Skin of body (tissue), 3 donors: ENCODE measurements at places on chromosomes 16 and 17.

DNA sequence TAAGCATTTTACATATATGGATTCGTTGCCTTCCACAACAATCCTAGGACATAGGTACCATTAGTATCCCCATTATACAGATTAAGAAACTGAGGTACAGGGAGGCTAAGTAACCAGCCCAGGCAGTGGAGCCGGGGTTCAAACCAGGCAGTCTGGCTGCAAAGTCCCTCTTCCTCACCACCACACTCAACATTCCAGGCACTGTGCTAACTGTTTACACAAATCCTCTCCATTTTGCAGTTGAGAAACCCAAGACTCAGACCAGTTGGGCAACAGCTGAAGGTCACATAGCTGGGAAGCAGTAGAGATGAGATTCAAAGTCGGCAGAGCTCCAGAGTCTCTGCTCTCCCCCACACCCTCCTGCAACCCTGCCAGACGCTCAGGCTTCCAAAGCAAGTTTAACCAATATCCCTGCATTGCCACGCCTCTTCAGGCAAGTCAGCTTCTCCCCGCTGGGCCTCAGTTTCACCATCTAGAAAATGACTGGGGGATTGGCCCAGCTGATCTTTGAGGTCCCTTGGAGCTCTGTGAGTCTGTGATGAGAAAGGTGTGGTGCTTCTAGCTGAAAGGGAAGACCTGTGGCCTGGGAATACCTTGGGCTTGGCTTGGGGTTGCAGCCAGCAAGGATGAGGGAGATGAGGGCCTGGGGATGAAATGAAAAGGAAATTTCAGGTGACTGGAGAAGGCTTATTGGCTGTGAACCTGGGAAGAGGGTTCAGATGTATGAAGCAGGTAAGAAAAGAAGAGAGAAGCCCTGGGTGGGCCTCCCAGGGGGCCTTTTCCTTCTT is 14.0 kb downstream of the CCR7 start:
- peak; percentile 69 for DNase-seq

DNA sequence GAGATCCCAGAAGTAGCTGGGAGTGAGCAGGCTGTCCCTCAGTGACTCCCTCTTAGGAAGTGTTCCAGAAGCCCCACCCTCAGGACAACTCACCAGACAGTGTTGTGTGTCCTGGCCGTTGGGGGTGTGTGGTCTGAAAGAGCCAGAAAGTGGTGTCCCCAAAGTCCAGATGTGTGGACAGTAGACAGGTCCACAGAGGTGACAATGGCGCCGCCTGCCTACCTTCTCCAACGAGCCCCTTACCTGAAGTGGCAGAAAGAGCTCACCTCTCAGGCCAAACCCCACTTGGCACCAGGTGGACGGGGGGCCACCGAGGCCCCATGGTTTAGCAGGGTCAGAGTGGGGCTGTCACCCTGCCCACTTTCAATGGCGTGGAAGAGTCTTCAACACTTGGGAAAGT is 19.9 kb downstream of the C17orf100 start:
- DNase-seq: no peak

DNA sequence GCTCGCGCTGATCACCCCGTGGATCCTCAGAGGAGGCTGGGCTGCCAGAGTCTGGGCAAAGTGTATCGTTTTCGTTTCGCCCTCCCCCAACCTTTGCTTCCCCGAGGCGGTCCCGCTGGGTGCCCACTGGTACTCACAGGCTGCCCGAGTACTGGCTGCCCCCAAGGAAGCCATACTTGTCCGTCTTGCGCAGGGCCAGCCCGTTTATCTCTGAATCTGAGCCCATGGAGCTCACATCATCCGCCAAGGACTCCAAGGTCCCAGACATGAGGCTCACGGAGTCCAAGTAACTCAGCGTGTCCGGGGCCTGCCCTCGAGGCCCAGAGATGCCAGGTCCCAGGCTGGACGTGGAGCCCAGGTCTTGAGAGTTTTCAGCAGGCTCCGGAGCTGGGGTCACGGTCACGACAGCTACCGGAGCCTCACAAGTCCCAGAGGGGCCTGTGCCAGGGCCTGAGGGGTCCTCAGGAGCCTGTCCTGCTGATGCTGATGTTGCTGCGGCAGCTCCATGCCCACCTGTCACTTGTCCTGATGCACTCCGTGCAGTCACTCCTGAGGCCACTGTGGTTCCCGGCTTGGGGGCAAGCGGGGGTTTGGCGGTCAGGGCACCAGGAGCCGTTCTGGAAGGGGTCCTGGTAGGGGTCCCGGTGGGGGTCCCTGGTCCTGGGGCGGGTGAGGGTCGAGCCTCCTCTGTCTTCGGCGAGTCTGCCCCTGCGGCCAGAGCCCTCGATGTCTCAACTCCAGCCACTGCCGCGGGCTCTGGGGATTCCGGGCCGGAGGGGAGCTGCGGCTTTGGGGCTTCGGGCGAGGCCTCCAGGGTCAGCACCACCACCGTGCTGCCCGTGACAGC is 980 bp downstream of the TBC1D10B start:
- DNase-seq: no peak

- no peak for DNase-seq
Observed at GRCh38 chr17:83180996-83181481, 101.6 kb downstream of the METRNL start.

- DNase-seq: no peak
Observed at GRCh38 chr16:79599256-79599836, 1.2 kb downstream of the MAF start.

DNA sequence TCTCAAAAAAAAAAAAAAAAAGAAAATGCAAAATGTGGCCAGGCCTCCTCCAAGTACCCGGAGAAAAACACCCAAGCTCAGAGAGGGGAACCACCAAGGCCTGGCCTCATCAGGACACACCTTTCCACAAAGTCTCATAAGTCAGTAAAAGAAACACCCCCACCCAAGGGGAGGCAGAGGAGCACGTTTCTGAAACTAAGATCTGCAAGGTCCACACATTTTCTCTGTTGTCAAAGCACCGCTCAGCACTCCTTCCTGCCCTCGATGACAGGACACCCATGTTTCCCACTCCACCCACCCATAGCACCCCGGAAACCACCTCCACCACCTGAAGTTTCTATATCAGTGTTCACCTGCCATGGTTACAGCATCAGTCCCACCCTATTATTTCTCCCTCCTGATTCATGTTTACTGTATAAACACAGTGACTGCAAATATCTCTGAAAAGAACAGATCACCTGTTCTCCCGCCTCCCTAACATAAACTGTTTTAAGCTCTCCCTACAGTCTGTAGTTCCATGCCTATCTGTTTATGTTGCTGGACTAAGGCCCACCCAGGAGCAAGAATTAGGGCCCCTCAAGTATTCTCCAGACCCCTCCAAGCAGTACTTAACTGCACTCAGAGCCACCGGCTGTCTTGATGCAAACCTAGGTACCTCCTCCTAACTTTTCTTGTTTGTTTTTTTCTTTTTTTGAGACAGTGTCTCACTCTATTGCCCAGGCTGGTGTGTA is 2.0 kb downstream of the CORO7 start:
- DNase-seq: no peak

DNA sequence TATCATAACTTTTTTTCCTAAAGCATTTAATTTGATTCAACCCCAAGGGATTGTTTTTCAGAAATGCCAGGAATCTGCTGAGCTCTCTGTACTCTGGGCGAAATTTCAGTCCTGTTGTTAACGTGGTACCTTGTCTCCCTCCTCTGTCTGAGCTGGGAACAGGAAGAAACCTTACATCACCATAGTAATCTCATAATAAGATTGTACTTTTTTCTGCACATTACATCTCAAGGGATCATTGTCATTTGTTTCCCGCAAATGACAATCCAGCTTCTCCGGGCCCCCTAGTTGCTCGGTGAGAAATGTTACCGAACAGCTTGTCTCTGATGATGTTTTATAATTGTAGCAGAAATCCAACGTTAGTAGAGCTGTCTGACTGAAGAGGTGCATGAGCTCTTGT is 152.7 kb upstream of the ERCC4 start:
- no peak for DNase-seq

- DNase-seq: no peak
Observed at GRCh38 chr16:12092544-12092921, 116.0 kb downstream of the SNX29 start.

GRCh38 chr17:11916091-11916490 is 81.2 kb downstream of the ZNF18 start:
- DNase-seq: no peak

DNA sequence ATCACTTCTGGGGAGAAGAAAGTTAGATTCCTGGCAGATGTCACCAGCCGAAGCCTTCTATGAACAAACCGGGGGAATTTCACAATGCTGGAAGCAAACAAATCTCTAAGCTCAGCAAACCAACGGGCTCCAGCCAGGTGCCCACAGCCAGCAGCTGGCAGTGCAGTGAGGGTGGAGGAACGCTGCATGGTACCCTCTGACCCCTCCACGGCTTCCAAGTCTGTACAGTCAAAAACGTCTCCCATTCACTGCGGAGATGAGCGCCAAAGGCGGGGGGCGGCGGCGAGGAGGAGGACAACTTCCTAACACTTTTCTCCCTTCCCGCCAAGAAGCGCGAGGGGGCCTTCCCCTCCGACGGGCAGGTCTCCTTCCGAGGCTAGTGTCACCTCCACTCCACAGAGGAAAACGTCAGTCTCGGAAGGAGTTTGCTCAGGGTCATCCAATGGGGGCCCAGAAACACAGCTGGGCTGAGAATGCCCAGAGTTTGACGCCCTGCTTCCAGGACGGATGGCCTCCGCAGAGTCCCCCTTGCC is 924 bp downstream of the ZNF598 start:
- DNase-seq: no peak

GRCh38 chr17:49258394-49258793 is 27.8 kb upstream of the PHOSPHO1 start:
- DNase-seq: no peak

- no peak for DNase-seq
Observed at GRCh38 chr17:44253006-44253405, 14.9 kb downstream of the SLC4A1 start.
